Ecto neural progenitor cell (in vitro differentiated cells): ENCODE measurements at places on chromosomes 13 and 19.
A peak's percentile ranks its signal among the peaks of the same experiment; 100 is the strongest.

- no peak for DNase-seq
Observed at GRCh38 chr13:86082121-86082520, 282.9 kb upstream of the SLITRK6 start.

DNA sequence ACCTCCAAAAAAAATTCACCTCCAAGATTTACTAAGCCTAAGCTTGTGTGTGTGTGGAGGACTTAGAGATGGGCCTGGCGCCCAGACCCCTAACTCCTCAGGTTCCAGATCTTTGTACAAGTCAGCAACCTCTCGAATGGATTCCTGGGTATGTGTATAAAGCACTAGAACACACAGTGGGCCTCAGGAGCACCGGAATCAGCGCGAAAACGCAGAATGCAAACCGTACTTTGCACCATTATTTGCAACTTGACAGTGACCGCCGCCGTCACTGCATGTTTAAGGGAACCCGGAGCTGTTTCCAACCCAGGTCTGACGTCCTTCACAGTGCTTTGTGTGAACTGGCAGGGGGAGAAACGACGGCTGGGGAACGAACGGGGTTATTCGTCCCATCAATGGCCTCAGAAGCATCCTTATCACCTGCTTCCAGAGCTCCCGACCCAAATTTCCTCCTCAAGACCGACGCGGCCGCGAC, 688 bp downstream of the ZNF606 start:
- DNase-seq, result no peak

GRCh38 chr13:112752711-112753541, 63.1 kb downstream of the ATP11A start:
- no peak for DNase-seq

GRCh38 chr13:75399168-75399878, 82.6 kb downstream of the TBC1D4 start:
- no peak for DNase-seq

DNA sequence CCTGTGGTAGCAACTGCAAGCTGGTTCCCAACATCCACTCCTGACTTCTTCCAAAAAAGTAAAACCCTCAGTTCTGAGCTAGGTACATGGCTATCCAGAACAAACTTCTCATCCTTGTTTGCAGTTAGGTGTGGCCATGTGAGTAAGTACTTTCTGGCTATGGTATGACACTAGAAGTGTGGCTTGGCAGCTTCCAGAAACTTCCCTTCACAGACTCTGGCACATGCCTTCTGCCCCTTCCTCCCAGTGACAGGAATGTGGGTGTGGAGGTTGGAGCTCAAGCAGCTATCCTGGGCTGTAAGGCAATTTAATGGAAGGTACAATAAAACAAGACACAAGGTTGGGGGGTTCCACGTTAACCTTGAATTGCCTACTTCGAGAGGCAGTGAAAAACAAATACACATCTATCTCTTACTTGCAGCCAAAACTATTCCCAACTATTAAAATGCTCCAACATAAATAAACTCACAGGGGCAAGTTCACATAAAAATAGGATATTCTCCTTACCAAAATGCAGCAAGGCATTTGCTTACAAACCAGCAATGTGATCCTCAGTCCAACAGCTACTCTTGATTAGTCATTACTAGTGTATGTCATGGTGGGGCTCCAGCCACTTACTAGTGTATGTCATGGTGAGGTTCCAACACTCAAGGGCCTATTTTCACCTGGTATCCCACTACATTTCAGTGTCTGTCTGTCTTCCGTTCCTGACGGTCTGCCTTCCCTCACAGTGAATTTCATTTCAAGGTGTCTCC, 3.1 kb downstream of the SMG9 start:
- DNase-seq, result no peak

DNA sequence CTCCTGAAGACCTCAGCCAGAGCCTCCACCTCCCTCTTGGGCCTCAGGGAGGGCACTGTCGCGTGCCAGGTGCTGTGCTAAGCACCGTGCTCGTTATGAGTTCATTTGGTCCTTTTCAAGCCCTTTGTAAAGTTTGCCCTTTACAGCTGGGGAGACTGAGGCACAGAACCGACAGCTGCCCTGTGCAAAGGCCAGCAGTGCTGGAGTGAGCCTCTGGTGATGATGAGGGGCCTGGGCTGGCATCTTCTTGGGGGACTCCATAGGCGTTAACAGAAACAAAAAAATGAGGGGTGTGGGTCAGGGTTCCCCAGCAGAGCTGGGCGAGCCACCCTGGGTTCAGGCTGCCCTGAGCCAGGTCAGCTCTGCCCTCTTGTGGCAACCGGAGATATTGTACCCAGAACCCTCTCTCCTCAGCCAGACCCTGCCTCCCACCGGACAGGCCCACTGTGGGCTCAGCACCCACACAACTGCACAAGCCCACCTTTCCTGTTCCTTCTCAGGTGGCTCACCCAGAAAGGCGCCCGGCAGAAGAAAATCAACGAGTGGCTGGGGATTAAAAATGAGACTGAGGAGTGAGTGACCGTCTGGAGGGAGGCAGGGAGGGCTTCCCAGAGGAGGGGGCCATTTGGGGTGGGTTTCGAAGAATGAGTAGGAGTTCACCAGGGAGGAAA, 5.5 kb upstream of the IFI30 start:
- DNase-seq, result no peak

DNA sequence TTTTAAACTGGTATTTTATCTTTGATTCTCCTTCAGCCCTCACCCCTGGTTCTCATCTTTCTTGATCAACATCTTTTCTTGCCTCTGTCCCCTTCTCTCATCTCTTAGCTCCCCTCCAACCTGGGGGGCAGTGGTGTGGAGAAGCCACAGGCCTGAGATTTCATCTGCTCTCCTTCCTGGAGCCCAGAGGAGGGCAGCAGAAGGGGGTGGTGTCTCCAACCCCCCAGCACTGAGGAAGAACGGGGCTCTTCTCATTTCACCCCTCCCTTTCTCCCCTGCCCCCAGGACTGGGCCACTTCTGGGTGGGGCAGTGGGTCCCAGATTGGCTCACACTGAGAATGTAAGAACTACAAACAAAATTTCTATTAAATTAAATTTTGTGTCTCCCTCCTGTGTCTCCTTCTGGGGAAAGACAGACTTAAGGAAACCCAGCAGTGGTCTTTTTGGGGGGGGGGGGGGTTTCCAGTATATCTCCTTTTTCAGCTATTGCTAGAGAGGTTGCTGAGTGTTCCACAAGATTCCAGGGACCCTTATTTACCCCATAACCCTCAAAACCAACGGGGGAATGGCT, 1.5 kb upstream of the RAD23A start:
- DNase-seq, result no peak

DNA sequence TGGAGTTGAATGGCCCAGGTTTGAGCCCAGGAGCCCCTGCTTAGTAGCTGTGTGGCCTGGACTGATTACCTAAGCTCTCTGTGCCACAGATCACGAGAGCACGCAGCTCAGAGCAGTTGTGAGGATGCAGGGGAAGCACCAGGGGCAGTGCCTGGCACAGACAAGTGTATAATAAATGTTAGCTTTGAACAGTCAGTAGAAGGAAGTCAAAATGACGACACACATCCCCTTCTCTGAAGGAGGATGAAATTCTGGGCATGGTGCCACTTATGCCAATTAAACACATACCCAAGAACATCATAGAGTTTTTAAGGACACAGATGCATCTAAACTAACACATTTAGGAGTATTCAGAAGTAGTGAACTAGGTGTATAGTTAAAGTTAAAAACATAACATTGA, 24.9 kb upstream of the SIGLEC11 start:
- no peak for DNase-seq

DNA sequence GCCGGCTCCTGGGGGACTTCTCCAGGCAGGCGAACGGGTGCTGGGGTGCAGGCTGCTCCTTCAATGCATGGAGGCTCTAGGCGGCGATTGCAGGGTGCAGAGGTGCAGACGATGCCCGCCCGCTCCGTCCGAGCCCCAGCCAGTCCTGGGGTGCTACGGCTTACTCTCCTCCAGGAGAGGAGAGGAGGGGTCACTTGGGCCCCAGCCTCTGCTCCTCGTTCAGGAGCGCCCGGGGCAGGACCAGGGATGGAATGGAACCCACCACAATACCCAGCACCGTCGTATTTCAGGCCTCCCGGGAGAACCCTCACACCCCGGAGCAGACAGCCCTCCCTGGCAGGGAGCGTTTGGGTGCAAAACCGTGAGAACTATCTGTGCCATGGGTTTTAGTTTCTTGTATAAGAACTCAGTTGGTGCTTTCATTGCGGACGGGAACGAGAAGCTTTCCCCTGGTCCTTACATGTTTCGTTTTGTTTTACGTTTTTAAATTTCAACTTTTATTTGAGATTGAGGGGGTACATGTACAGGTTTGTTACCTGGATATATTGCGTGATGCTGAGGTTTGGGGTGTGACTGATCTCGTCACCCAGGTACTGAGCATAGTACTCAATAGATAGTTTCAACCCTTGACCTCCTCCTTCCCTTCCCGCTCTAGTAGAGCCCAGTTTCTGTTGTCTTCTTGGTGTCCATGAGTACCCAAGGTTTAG, 46.8 kb downstream of the ARHGEF18 start:
- DNase-seq, result no peak

DNA sequence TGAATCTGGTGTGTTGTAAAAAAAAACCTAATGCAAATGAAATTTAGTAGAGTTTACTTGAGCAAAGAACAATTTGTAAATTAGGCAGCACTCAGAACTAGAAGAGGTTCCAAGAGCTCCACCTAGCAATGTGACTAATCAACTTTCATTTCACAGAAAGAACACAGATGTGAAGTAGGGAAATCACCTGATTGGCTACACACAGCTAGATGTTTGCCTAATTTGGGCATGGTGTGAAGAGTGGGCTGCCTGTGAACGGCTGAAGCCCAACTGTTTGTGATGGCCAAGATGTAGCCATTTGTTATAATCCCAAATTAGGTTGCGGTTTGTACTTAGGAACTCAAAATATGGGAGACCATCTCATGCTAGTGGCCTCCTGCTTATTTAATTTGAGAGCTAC, 724.4 kb upstream of the SLITRK5 start:
- no peak for DNase-seq

DNA sequence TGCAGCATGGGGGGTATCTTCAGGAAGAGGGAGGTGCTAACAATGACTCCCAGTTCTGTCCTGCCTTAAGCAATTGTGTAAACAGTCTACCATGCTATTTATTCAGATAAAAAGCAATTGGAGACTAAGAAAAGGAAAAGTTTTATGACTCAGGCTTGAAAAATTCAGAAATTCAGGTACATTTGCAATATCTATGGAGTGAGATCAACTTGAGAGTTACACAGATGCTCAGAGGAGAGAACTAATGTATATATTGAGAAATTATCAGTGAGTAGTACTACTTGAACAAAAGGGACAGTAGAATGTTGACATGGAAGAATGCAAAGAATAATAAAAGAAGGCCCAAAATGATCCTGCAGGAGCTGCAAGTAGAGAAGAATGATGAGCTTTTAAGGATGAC, 277.6 kb upstream of the DACH1 start:
- DNase-seq, result no peak

GRCh38 chr13:79679334-79679733, 198.4 kb downstream of the NDFIP2 start:
- DNase-seq, result peak; percentile 67

GRCh38 chr19:35509861-35510625, 3.4 kb downstream of the DMKN start:
- peak; percentile 90 for DNase-seq

- no peak for DNase-seq
Observed at GRCh38 chr19:7442423-7442822, 46.4 kb downstream of the PEX11G start.

GRCh38 chr13:101717353-101717752, 264.9 kb downstream of the ITGBL1 start:
- no peak for DNase-seq

DNA sequence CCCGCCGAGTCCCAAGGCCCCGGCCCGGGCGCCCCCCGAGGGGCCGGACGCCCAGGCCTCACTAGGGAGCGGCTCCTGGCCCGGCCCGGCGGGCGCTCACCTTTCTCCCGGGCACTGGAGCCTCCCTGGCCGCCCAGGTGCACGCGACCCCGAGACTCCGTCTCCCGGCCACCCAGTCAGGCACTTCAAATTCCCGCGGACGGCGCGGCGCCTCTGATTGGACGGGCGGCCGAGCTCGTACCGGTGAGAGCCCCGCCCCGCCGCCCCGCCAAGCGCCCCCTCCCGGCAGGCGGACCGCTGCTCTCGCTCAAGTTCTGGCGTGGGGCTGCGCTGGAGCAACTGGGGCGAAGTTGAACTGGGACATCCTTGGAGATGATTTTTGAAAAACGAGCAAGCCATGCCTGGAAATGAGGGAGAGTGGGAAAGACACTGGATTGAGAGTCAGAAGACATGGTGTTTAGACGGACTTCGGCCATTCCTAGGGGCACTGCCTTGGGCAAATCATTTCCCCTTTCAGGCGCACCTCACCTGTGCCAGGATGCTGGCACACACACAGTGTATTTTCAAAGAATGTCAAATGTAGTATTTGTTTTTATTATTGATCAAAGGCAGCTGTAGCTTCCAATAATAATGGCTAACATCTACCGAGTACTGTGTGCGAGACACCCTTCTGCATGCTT, 485.3 kb downstream of the UQCRFS1 start:
- DNase-seq, result peak; percentile 69

DNA sequence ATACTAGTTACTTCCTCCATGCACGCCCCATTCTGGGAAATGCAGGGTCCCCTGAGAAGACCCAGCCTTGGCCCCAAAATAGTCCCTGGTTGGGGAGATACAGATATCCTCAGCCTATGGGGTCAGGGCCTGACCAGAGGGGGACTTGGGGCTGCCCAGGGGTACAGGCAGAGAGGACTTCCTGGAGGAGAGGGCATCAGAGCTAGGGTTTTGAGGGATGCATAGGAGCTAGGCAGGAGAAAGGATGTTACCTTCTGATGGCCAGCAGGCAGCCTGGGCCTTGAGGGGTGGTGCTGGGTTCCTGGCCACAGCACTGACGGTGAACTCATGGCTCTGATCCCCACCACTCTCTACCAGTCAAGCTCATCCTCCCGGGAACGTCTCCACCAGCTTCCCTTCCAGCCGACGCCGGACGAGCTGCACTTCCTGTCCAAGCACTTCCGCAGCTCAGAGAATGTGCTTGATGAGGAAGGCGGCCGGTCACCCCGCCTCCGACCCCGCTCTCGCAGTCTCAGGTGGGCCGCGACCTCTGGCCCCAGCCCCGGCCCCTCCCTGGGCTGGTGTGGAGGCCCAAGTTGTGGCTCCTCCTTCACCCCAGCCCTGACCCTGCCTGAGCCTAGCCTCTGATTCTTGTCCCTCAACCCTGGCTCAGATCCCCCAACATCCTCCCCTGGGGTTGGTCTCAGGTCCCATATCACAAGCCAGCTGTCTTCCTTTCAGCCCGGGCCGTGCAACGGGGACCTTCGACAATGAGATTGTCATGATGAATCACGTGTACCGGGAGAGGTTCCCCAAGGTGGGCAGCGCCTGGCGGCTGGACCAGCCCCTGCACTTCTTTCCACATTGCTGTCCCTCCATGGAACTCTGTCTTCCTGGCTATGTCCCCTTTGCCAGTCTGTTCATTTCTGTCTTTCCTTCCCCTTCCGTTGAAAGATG, 25.6 kb downstream of the MAST3 start:
- DNase-seq, result no peak

GRCh38 chr19:41739361-41739760, 16.0 kb upstream of the CEACAM6 start:
- DNase-seq, result no peak

DNA sequence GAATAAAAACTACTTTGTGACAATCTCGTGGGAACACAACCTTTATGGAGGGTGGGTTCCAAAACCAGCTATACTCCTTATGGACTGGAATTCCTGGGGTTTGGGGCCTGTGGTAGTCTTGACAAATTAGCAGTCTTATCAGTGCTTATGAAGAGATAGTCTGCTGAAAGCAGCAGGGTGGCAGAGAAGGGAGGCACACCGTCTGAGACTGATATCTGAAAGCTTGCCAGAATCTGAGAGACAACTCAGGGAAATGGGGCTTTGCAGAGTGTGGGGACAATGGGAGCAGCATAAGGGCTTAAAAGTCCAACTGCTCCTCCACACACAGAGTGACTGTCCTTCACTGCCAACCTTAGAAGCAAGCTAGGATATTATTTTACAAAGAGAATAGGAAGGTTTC, 95.9 kb downstream of the UGGT2 start:
- DNase-seq, result no peak
